ENCODE measurements at places on chromosomes 11 and 22. TPM values are rescaled to one million over a fixed set of nuclear protein-coding genes. Genes with fewer than 3 reads are reported as not detected.
A peak's percentile ranks its signal among the peaks of the same experiment; 100 is the strongest.

ACTN3 gene
- 0.15 TPM for total RNA-seq

LMO1 gene
- 0.34 TPM for total RNA-seq

CHKB gene
- 59.4 TPM for total RNA-seq

P2RY2 gene
- 13.0 TPM for total RNA-seq

LINC01488 gene
- total RNA-seq, result not detected

CYP2D6 gene
- total RNA-seq, result 0.94 TPM

CHRDL2 gene
- total RNA-seq, result 5.9 TPM

GRCh38 chr22:29879753-29880152 is 3.2 kb upstream of the MTMR3 start:
- H3K4me1 ChIP-seq, result no peaks in the 10 kb centered on the region
- no peak for DNase-seq
- H3K36me3 ChIP-seq, result no peaks in the 10 kb centered on the region
- H3K4me3 ChIP-seq, result no peak overlapping the region

WNT7B gene
- 4.4 TPM for total RNA-seq

DNA sequence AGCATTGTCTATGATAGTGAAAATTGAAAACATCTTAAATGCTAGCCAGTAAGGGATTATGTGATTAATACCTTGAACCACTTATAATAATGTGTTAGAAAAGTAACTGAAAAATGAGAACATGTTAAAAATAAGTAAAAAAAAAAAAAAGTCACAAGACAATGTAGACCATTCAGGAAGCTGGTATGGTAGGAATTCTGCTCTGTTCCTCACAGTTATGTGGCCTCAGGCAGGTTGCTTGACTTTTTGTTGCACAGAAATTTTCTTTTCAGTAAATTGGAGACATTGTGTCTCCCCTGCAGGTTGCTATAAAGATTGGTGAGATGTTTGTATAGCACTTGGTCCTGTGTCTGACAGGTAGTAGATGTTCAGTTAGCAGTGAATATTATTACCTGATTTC is 17.3 kb upstream of the PLET1 start:
- H3K36me3 ChIP-seq, result no peaks in the 10 kb centered on the region
- peak; percentile 24 for DNase-seq
- H3K27ac ChIP-seq, result no peak overlapping the region
- peaks cover 2% of the 10 kb centered on the region for H3K4me1 ChIP-seq
- H3K27me3 ChIP-seq, result no peaks in the 10 kb centered on the region

- no peaks in the 10 kb centered on the region for H3K27me3 ChIP-seq
- H3K27ac ChIP-seq, result peak overlapping the region; percentile 16
- H3K4me3 ChIP-seq, result no peak overlapping the region
- H3K4me1 ChIP-seq, result no peaks in the 10 kb centered on the region
- no peak for DNase-seq
- no peaks in the 10 kb centered on the region for H3K36me3 ChIP-seq
These were observed 48.3 kb downstream of the PIK3C2A start for GRCh38 chr11:17159441-17159840.

GRCh38 chr11:18171377-18172000 is 1.1 kb upstream of the MRGPRX4 start:
- no peak overlapping the region for H3K27ac ChIP-seq
- peak; percentile 27 for DNase-seq
- H3K36me3 ChIP-seq, result no peaks in the 10 kb centered on the region
- H3K4me3 ChIP-seq, result no peak overlapping the region

- H3K4me1 ChIP-seq, result peaks cover 28% of the 10 kb centered on the region
- H3K27me3 ChIP-seq, result no peaks in the 10 kb centered on the region
- peak overlapping the region; percentile 55 for H3K27ac ChIP-seq
- DNase-seq, result peak; percentile 19
- no peaks in the 10 kb centered on the region for H3K36me3 ChIP-seq
- H3K4me3 ChIP-seq, result no peak overlapping the region
These were observed 6.8 kb downstream of the TOLLIP start for GRCh38 chr11:1302461-1303125.

- H3K36me3 ChIP-seq, result no peaks in the 10 kb centered on the region
- no peaks in the 10 kb centered on the region for H3K27me3 ChIP-seq
- no peak for DNase-seq
- no peak overlapping the region for H3K4me3 ChIP-seq
- no peak overlapping the region for H3K27ac ChIP-seq
- no peaks in the 10 kb centered on the region for H3K4me1 ChIP-seq
These were observed 67.5 kb downstream of the PAK1 start for GRCh38 chr11:77406396-77406795.

DNA sequence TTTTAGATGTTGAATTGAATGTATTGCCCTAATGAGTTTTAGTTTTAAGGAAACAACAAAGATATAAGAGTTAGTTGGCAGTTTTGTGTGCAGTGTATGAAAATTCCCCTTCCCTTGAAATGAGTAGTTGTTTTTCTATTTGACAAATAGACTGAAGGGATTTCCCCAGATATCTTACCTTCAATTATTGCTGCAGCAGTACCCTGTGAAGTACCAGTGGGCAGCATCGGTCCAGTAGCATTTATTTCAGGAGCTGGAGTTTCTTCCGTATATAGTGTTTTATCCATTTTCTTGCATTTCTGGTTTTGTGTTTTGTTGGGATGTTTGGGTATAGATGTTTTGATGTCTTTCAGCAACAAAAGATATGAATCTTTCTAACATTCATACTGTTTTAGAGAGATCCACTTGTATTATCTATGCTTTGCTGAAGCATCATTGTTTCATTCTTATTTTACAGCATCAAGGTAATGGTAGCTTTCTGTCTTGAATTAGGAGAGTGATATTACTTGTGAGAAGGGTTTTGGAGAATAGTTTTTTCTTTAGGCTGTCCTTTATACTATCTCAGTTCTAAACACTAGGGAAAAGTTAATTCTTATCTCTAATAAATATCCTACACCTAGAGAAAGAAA is 7.4 kb downstream of the KMT2A start:
- H3K4me1 ChIP-seq, result peaks cover 14% of the 10 kb centered on the region
- no peaks in the 10 kb centered on the region for H3K27me3 ChIP-seq
- no peak overlapping the region for H3K4me3 ChIP-seq
- no peak for DNase-seq

KLHL35 gene
- 1.2 TPM for total RNA-seq

DNA sequence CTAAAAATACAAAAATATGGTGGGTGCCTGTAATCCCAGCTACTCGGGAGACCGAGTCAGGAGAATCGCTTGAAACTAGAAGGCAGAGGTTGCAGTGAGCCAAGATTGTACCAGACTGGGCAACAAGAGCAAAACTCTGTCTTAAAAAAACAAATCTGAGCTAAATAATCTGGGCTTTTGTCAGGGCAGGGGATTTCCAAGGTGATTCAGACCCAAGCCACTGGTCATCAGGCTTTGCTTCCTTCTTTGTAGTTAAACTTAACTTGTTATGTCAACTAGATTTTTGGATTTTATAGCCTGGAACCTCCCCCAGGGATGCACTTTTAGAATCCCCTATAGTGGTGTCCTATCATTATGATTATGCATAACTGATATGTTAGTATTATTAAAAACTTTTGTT is 27.0 kb upstream of the SLC22A8 start:
- no peaks in the 10 kb centered on the region for H3K27me3 ChIP-seq
- no peaks in the 10 kb centered on the region for H3K4me1 ChIP-seq
- no peaks in the 10 kb centered on the region for H3K36me3 ChIP-seq
- DNase-seq, result no peak
- no peak overlapping the region for H3K4me3 ChIP-seq
- H3K27ac ChIP-seq, result no peak overlapping the region

OR10A2 gene
- not detected for total RNA-seq

DNA sequence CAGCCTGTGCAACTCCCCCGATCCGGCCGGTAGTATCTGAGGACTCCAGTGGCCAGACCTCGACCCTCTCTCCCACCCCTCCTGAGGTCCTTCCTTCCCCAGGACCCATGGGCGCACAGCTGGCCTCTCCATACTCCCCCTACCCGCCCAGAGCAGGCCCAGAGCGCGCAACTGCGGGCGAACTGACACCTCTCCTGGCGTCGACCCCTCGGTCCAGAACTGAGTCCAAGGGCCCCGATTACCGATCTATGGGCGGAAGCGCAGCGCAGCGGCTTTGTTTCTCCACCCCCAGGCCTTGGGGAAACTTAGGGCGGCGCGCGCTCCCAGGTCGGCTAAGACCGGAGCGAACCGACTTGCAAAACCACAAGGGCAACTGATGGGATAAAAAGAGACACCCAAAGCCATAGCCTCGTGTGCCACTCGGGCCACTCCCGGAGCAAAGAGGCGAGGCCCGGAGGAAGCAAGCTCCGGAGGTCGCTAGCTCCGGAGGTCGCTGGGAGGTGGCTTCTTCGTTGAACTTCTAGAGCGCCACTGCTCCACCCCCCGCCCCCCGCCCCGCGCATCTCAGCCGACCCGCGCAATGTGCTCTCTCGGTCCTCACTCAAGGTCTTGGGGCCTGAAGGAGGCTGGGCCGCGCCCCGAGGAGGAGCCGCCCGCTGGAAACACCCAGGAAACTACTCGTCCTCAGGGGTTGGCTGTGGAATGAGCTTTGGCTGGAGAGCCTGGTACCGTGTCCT is 9.8 kb upstream of the ALX4 start:
- H3K27me3 ChIP-seq, result peaks cover 91% of the 10 kb centered on the region
- no peaks in the 10 kb centered on the region for H3K36me3 ChIP-seq
- no peak overlapping the region for H3K27ac ChIP-seq

TTC36 gene
- 0.95 TPM for total RNA-seq

GRCh38 chr11:44315947-44316658 is 6.2 kb upstream of the ALX4 start:
- H3K4me1 ChIP-seq, result peaks cover 31% of the 10 kb centered on the region
- H3K4me3 ChIP-seq, result no peak overlapping the region
- peaks cover 96% of the 10 kb centered on the region for H3K27me3 ChIP-seq
- DNase-seq, result peak; percentile 52

- DNase-seq, result no peak
- no peak overlapping the region for H3K4me3 ChIP-seq
- H3K27me3 ChIP-seq, result no peaks in the 10 kb centered on the region
- H3K27ac ChIP-seq, result no peak overlapping the region
These were observed 45.6 kb downstream of the GRAMD4 start for GRCh38 chr22:46665751-46666280.

- no peaks in the 10 kb centered on the region for H3K4me1 ChIP-seq
- no peaks in the 10 kb centered on the region for H3K27me3 ChIP-seq
- H3K4me3 ChIP-seq, result no peak overlapping the region
- DNase-seq, result peak; percentile 86
These were observed 36.9 kb upstream of the SLC36A4 start for GRCh38 chr11:93234602-93235207.

DNA sequence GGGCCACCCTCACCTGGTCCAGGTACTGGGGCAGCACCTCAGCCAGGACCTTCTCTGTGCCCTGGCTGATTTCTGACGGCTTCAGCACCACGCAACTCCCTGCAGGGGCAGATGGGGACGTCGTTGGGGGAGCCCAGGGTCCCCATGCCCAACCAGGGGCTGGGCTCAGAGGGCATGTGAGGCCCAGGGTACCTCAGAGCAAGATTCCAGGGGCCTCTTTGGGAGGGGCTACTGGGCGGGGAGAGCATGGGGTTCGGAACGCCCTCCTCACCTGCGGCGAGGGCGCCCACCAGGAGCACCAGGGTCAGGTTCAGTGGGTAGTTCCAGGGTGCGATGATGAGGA is 8.1 kb downstream of the ALDH3B2 start:
- H3K27ac ChIP-seq, result no peak overlapping the region
- H3K36me3 ChIP-seq, result no peaks in the 10 kb centered on the region

MRGPRE gene
- 0.18 TPM for total RNA-seq

RPS3 gene
- total RNA-seq, result 1,036 TPM

DNA sequence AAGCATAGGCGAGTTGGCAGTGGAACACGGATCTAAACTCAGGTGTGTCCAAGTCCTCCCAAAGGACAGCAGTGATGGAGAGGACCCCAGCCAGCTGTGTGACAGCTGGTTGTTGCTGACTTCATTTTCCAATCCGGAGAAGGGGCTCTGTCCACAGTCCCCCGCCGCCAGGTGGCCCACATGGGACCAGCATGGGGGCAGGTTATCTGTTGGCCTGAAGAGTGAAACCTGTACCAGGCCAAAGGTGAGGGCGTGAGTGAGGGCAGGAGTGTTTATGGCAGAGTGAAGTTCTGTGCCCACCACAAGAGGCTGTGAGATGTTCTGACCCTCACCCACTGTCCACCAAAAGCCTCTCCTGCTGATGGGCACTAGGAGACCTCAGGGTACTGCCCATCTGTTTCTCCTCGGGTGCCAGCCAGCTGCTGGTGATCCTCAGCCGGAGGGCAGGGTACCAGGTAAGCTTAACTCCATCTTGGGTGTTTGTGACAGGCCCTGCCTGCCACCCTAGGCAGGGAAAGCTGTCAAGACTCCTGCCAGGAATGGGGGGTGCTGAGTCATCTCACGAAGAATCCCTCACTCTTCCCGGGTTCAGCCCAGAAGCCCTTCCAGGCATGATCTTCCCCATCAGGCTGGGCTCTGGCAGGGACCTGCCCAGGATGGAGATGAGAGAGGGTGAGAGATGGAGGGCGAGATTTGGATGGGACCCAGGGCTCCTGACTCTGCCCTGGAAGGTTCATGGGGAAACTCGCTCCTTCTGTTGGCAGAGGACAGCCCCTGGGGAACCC is 15.5 kb upstream of the TAB1 start:
- no peaks in the 10 kb centered on the region for H3K36me3 ChIP-seq
- H3K27me3 ChIP-seq, result no peaks in the 10 kb centered on the region
- no peak overlapping the region for H3K4me3 ChIP-seq
- no peak overlapping the region for H3K27ac ChIP-seq
- no peaks in the 10 kb centered on the region for H3K4me1 ChIP-seq
- DNase-seq, result no peak

Data from lung (tissue), 17 donors.